Spleen (tissue), 13 donors: ENCODE measurements at places on chromosomes 16 and 17. TPM values are rescaled to one million over a fixed set of nuclear protein-coding genes. Genes with fewer than 3 reads are reported as not detected.

GRCh38 chr17:38893607-38894006 lies 23.7 kb downstream of the LASP1 start:
- peak; percentile 88 for DNase-seq

GRCh38 chr17:9307313-9307998 lies 268.2 kb downstream of the STX8 start:
- no peak for DNase-seq

- no peak for DNase-seq
These were observed 18.8 kb upstream of the BMERB1 start for GRCh38 chr16:15415511-15415985.

DNA sequence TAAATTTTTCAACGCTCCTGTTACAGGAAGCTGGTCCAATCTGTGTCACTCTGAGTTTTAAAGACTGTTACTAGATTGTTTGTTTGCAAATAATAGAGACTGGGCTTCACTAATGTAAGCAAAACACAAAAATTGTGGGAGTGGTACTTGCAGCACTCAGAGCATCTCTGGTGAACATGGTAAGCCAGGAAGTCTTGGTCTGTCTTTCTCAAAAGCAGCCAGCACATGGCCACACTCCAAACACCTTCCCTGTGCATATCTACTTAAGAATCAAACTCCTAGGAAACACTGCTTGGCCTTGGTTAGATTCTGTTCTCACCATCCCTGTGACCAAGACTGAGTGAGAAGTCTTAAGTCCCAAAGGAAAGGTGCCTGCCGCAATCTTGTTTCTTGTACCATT lies 49.7 kb upstream of the SALL1 start:
- no peak for DNase-seq

The NPIPB13 gene
- polyA plus RNA-seq, result 4.9 TPM

GRCh38 chr17:28700830-28701492 lies 10.7 kb downstream of the PROCA1 start:
- DNase-seq, result no peak
